Gastroesophageal sphincter (tissue), 4 donors: ENCODE measurements at places on chromosomes 3 and 15.

GRCh38 chr3:36211652-36211999 lies 168.7 kb upstream of the STAC start:
- ATAC-seq = no peak

GRCh38 chr3:123663977-123664376 lies 79.1 kb upstream of the HACD2 start:
- no peak for ATAC-seq

DNA sequence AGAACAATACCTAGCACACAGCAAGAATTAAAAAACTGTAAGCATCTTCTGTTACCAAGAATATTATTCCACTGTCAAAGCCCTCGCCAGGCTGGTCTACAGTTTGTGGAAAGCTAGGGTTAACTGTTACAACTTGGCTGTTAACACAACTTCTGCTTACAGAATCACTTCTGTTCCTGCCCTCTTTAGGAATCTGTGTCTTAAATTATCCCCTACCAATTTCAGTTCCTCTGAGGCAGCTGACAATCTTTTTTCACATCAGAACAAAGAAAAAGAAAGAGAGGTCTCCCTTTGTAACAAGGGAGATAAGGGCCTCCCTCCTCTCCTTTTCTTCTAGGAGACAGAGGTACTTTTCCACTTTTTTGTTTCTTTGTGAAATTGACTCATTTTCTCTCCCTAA lies 188.9 kb downstream of the FMN1 start:
- no peak for ATAC-seq

DNA sequence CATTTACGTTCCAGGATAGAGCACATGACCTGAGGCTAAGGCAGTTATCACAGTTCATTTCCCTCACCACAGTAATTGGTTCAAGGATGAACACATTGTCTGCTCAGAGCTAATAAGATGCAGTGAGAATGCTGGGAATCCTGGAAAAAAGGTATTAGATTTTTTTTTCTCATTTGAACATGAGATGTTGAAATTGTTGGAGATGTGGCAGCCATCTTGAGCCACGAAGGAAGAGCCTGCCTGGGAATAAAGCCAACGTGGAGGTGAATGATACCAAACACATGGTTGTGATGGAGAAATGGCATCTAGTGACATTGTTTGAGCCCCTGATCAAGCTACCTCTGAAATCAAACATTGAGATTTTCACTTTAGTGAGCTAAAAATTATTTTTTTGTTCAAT lies 16.0 kb upstream of the STT3B start:
- no peak for ATAC-seq

DNA sequence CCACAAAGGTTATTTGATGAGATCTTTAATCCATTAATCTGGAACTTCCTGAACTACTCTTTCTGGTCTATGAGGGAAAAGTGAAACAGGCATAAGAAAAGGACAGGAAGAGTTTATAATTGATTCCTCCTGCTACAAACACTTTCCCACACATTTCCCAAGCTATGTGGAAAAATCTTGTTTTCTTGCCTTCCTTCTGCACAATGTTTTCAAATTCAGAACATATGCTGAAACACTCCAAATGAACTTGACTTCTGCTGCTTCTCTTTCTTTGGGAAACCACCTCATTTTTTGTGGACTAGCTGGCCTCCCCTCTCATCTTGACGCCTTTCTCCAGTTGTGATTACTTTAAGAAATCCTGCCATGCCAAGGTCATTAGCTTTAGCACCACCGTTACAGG lies 100.7 kb upstream of the PTPRG start:
- ATAC-seq = no peak

DNA sequence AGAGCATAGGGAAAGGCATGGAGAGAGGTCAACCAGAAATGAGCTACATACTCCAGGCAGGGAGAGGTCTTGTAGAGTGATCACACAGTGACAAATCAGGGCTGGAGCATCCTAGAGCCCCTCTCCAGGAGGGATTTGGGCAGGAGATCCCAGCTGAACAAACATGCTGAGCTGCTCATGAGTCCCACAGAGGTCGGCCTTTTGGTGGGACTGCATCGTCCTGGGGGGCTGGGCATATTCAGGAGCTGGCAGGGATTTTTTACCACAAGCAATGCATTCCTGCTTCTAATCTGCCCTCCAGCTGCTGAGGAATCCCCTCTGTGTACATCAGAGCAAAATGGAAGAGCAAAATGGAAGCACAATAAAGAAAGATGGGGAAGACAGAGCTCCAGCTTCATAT lies 94.9 kb downstream of the NTRK3 start:
- no peak for ATAC-seq

DNA sequence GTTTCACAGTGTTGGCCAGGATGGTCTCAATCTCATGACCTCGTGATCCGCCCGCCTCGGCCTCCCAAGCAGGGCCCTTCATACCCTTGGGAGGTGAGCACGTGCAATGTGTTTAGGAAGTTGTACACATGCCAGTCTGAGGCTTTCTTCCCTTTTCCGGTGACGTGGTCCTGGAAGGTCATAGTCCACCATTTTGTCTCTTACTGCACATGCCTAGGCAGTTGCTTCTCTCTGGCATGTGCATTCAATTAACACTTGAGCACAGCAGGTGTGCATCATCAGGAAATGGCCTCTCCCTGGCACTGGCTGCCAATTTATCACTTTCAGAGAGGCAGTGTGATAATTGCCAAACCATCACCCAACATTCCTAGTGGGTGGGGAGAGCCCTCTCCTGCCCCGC lies 21.7 kb upstream of the SELENOK start:
- no peak for ATAC-seq

- peak; percentile 75 for ATAC-seq
Measured at GRCh38 chr3:60594025-60594424, 657.2 kb downstream of the FHIT start.

DNA sequence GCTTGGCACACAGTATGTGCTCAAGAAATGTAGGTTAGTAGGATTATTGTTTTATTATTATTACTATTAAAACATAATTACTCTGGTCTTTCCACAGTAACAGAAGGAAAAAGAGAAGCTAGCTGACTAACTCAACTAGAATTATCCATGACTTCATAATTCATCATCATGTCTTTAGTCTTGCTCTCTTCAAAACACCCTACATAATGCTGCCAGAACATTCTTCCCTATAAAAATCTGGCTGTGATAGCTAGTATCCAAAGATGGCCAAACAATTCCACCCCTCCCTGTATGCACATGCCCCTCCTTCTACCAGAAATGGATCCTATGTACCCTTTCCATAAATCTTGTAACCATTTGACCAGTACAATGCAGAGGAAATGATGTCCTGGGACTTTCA lies 48.8 kb upstream of the SRGAP3 start:
- no peak for ATAC-seq

GRCh38 chr3:179898024-179898423 lies 138.7 kb downstream of the PEX5L start:
- no peak for ATAC-seq

DNA sequence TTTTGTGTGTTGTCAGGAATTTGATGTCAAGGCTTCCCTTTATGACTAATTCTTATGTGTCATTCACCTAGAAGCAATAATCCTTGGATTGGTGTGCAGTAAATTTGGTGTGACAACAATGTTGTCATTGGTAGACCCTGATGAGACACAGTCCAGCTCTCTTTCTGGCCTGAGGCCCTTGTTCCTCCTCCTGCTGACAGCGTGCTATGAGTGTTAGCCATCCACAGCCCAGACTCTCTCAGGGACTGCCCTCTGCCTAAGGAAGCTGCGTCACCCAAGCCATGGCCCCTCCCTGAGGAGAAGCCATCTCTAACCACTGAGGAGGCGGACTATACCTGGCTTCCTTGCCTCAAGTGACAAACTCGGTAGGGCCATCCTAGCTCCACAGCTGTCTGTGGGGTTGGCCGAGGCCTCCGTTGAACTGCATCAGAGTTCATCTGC lies 13.3 kb upstream of the TM4SF1 start:
- no peak for ATAC-seq

GRCh38 chr3:25665315-25666280 lies 891 bp upstream of the TOP2B start:
- no peak for ATAC-seq

GRCh38 chr3:186869253-186870100 lies 27.0 kb downstream of the ADIPOQ start:
- ATAC-seq = no peak

DNA sequence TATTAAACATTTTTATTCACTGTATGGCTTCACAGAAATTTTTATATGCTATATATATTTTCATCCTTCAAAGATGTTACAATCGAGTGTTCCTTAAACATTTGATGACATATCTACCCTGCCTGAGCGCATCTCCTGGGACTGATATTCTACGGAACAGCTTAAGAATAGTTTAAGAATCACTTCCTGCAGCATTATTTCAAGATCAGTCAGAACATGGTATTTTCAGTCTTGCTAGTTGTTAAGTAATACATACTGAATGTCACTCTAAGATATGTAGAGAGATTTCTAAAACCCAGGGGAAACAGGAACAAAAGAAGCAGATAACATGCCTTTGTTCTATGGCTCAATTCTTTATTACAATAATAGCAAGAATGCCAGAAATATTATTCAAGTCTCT lies 8.7 kb downstream of the COL8A1 start:
- no peak for ATAC-seq

DNA sequence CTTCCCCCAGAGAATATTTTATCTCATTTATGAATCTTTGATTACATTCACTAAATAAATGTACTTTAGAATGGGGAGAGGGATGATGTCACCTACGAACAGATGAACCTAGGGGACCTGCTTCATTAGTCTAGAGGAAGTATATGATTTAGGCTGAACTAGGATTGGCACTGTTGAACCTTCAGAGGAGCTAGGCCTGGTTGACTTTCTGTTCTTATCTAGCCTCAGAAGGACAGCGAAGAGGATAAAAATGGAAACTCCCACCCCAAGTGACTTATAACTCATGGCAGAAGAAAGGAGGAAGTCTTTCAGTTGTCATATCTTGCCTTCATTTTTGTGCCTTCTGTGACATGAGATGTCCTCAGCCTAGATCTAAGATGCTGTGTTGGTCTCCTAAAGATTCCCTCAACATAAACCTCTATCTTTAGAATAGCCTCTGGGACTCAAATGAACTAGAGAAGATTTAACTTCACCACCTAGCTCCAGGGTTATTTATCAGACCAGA lies 42.6 kb downstream of the POLG start:
- ATAC-seq = no peak

DNA sequence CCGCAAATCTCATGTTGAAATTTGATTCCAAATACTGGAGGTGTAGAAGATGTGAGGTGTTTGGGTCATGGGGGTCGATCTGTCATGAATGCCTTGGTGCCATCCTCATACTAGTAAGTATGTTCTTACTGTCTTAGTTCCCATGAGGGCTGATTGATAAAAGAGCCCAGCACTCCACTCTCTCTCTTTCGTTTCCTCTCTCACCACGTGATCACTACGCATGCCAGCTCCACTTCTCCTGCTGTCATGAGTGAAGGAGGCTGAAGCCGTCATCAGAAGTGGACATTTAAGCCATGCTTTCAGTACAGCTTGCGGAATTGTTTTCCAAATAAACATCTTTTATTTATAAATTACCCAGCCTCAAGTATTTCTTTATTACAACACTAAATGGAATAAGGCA lies 6.1 kb downstream of the OR5H15 start:
- ATAC-seq = no peak

DNA sequence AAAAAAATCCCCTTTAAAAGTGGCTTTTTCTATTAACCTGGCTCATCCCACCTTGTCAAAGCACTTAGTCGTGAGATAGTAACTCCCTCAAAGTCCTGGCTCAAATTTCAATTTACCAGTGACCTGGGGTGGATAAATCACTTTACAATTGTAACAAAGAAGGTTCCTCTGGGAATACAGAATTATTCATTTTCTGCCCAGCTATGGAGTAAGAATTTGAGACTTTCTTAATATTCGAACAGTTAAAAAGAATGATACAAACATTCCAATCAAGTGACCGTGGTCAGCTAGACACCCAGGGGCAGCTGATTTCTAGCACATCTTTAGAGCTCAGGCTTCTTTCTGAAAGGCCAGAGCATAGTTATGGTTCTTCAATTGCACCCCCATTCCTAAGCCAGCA lies 291.0 kb upstream of the TGFBR2 start:
- peak; percentile 57 for ATAC-seq

DNA sequence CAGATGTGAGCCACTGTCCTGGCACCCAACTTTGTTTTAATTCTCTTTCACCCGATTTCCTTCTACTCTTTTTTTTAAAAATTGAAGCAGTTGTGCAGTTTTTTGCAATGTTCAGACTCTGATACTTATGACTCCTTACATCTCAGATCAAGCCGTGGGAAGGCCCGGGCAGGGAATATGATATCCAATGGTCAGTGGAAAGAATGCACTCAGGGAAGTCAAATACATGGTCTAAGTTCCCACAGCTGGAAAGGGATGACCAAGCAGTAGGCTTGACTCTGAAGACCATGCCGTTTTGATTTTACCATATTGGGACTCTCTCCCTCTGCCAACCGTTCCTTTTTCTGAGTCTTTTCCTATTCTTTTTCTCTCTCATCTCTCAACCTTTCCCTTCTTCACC lies 157.2 kb downstream of the RPLP1 start:
- no peak for ATAC-seq

- ATAC-seq = no peak
Measured at GRCh38 chr3:16147220-16147994, 27.1 kb upstream of the GALNT15 start.

GRCh38 chr15:25839638-25840156 lies 23.4 kb downstream of the ATP10A start:
- no peak for ATAC-seq

- ATAC-seq = no peak
Measured at GRCh38 chr15:58694641-58695398, 54.7 kb downstream of the ADAM10 start.

DNA sequence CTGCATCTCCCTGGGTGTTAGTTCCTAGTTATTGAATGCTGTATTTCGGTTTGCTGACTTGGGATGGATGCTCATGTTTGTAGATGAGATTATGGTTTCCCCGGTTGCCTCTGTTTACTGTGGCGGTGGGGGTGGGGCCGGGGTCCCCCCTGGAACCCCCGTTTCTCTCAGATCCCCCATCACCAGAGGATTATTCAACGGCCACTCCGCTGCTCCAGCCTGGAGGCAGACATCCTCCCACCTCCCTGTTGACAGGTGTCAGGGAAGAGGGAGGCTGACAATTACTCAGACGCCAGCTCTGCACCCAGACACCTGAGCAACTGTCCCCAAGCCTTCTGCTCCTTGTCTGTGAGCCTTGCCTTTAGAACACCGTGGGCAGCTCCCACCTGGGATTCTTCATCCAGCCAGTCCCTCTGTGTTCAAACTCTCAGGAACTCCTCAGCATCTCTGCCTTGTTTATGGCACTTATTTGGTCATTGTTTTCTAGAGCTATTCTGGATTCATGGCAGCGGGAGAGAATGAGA lies 95.9 kb upstream of the PRR20G start:
- ATAC-seq = no peak

DNA sequence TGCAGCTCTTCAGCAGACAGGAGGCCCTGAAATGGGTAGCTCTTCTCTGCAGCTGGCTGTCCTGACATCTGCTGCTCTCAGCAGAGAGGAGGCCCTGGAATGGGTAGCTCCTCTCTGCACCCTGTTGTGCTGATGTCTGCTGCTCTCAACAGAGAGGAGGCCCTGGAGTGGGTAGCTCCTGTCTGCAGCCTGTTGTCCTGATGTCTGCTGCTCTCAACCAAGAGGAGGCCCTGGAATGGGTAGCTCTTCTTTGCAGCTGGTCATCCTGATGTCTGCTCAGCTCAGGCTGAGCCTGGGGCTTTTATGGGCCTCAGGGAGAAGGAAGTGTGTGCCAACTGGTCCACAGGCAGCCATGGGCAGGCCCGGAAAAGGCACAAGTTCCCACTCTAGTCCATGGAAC lies 66.6 kb downstream of the PIK3CB start:
- no peak for ATAC-seq

- peak; percentile 35 for ATAC-seq
Measured at GRCh38 chr3:45553469-45553974, 41.0 kb upstream of the LIMD1 start.

GRCh38 chr3:59386165-59386564 lies 336.3 kb upstream of the CFAP20DC start:
- ATAC-seq = no peak
